Endothelial cell (in vitro differentiated cells): ENCODE measurements at places on chromosomes 12 and 14.

DNA sequence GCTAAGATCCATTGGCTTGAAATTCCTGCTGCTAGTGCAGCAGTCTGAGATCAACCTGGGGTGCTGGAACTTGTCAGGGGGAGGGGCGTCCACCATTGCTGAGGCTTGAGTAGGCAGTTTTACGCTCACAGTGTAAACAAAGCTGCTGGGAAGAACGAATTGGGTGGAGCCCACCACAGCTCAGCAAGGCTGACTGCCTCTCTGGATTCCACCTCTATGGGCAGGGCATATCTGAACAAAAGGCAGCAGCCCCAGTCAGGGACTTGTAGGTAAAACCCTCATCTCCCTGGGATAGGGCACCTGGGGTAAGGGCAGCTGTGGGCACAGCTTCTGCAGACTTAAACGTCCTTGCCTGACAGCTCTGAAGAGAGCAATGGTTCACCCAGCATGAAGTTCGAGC, 191.7 kb downstream of the ALG10B start:
- DNase-seq, result no peak

DNA sequence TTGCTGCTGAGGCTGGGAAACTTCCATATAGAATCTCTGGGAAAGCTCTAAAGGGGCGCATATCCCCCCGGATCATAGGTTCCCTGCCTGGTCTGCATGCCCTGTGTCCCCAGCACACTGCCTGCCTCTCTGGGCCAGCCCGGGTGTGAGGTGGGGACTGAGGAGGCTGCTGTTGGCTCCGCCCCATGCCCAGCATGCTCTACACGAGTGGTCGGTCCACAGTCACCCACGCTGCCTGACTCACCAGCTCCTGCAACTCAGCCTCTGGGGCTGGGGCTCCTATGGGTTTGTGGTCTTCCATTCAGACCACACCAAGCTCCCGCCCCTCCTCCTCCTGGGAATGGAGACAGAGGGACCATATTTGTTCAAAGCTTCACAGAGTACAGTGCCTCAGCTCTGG, 88.5 kb upstream of the ANO2 start:
- no peak for DNase-seq

- DNase-seq, result peak; percentile 40
Observed at GRCh38 chr12:47651368-47652254, 54.2 kb downstream of the RPAP3 start.

DNA sequence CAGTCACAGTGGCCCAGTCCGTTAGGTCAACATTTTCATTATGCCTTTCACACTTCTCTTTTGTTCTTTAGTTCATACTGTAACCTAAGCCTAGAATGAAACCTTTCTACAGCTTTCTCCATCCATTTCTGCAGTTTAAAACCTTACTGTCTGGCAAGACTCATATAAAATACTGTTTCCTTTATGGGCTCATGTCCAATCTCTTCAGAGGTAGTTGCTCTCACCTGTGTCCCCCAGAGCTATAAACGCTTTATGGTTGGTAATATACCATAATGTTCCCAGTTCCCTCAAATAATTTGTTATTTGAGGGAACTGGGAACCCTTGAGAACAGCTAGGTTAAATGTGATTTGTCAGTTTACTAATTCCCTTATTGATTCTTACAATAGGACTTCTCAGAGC, 83.0 kb downstream of the SRGAP1 start:
- no peak for DNase-seq

DNA sequence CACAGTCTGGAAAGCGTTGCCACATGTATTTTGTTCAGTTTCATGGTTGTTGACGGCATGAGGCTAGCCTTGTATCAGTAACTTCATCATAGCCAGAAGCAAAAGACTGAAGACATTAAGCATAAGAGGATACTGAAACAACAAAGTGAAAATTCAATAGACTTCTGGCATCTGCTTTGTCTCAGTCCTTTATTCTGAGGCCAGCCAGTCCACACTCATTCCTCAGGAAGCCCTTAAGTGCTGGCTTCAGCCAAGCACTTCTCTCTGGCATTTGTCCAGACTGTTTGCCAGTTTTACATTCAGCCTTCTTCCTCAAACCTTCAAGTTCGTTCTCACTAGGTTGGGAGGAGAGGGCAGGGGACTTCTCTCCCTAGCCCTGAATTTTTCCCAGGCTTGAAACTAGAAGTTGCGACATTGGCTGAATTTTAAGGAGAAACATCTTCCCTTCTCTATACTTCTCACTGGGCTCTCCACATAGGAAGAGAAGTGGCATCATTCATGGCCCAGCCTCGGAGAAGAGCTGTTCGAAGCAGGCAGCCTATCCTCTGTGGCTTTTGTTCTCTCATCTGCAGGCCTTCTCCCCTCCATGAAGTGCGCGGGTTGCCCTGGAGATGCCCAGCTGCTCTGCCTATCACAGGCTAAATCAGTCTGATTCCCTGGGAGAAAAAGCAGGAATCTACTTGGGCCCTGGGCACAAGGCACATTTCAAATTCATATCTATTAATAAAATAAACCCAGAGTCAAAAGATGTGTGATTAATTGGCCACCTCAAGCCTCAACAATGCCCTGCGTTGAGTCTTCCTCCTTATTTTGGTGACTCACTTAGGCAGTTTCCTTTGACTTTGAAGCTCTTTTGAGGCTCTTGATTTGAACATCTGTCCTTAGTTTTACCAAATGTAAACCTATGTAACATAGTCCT, 130.9 kb upstream of the PLEKHA5 start:
- DNase-seq, result no peak

GRCh38 chr14:95601650-95602049, 66.8 kb downstream of the GLRX5 start:
- DNase-seq, result no peak

DNA sequence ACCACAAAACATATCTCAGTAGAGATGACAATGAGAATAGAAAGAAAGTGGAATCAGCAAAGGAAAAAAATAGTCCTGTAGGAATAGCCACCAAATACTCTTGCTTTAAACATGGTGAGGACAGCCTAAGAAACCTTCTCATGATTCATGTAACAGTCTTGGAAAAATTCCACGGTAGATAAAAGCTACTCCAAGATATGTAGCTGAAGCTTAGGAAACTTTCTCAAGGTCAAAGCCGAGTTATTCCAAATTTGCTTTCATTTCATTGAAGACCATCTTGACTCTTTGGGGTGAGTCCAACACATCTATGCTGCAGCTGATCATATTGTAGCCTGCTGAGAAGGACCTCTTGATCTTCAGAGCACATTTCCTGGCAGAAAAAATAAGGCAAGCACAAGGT, 157.6 kb downstream of the PAH start:
- no peak for DNase-seq

DNA sequence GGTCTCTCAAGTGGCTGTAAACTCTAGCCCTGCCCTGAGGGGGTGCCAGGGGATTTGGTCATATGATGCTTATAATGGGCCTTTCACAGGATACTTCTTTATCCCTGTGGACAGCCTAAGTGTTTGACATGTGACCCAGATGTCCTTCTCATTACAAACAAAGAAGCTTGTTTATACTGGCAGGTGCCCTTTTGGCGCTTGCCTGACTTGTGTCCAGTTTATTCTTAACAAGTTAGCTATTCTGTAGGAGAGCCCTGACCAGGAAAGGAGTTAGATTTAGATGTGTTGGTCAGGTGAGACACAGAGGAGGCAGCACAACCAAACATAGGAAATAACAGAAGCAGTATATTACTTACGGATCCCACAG, 51.9 kb downstream of the CCDC91 start:
- DNase-seq, result no peak

DNA sequence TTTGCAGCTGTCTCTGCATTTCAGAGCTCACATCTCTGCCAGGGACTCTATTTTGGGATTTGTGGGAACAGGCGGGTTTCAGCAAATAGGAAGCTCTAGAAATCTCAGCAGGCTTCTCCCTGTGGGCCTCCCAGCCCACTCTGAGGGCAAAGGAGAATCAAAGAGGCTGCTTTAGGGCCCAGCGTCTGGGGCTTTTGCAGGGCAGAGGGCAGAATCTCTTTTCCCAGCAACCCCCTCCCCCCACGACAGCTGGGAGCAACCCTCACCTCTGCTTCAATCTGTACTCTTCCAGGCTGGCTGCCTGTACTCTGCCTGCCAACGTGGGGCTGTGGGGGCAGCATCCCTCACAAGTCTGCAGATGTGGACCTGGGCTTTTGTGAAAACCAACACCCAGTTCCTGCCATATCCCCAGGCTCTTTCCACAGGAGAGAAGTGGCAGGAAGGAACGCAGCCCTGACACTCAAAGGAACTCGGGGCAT, 529.6 kb upstream of the TBX3 start:
- DNase-seq, result peak; percentile 27

GRCh38 chr14:93879362-93879983, 47.7 kb upstream of the FAM181A start:
- DNase-seq, result no peak

DNA sequence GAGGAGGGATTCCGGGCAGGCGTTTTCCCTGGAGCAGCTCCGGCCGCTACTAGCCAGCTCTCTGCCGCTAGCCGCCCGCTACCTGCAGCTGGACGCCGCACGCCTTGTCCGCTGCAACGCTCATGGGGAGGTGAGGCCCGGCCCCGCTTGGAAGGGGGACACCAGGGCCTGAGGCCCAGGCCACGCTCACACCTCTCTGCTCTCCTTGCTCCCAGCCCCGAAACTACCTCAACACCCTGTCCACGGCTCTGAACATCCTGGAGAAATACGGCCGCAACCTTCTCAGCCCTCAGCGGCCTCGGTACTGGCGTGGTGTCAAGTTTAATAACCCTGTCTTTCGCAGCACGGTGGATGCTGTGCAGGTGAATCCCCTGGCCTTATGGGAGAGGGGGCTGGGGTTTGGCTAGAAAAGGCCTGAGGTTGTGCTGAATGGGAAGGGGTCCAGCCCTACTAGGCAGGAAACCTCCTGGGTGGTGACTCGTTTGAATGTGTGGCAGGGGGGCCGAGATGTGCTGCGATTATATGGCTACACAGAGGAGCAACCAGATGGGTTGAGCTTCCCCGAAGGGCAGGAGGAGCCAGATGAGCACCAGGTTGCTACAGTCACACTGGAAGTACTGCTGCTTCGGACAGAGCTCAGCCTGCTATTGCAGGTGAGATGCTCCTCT, 597 bp downstream of the RNF31 start:
- DNase-seq, result no peak

GRCh38 chr14:39264057-39264456, 30.3 kb downstream of the MIA2 start:
- no peak for DNase-seq

- no peak for DNase-seq
Observed at GRCh38 chr12:4441355-4442335, 4.0 kb downstream of the FGF6 start.

GRCh38 chr14:53391631-53392285, 238.6 kb upstream of the DDHD1 start:
- no peak for DNase-seq

- DNase-seq, result no peak
Observed at GRCh38 chr12:7073946-7074345, 13.4 kb downstream of the C1S start.

DNA sequence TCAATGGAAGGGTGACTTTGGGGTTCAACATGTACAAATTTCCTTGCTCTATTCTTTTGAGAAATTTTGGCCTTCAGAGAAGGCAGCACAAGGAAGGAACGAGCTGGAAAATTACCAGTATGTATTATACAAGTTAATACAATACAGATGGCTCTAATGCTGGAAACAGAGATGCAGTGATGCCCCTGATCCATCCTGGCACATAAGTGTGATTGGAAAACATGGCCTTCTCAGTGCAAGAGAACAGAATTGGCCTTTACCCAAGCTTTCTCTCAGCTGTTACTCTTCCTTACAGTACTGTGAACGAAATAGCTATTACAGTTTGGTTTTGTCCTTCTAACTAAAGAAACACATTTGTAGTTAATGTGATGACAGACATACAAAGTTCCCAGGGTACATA, 102.5 kb upstream of the GPHB5 start:
- DNase-seq, result no peak

DNA sequence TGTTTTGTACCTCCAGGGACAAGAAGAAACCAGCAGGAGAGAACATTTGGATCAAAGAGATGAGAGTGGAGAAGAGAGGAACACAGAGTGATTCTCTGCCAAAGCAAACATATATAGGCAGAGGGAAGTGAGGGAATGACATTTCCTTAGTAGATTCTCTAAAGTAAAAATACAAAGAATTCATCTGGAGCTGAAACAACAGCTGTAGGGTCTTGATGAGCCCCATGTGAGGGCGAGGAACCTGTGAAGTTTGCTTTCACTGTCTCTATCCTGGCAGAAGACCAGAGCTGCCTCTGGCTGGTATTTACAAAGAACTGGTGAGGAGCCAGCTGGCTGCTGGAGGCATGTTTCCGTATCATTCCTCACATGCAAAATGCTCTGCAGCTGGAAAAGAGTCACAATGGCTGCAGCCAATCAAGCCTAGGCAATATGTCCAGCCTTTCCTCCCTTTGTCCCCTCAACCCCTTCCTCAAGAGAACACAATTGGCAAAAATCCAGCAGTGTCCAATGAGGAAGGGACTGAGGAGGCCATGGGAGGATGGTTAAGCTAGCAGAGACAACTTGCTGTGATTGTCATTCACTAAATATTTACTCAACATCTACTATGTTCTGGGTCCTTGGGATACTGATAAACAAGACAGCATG, 122.5 kb downstream of the PHLDA1 start:
- DNase-seq, result peak; percentile 9

- DNase-seq, result no peak
Observed at GRCh38 chr12:103855036-103855712, 14.1 kb upstream of the NT5DC3 start.

GRCh38 chr14:89399594-89400068, 17.4 kb downstream of the FOXN3 start:
- DNase-seq, result peak; percentile 39

- DNase-seq, result no peak
Observed at GRCh38 chr12:8143261-8143660, 13.6 kb upstream of the ZNF705A start.

DNA sequence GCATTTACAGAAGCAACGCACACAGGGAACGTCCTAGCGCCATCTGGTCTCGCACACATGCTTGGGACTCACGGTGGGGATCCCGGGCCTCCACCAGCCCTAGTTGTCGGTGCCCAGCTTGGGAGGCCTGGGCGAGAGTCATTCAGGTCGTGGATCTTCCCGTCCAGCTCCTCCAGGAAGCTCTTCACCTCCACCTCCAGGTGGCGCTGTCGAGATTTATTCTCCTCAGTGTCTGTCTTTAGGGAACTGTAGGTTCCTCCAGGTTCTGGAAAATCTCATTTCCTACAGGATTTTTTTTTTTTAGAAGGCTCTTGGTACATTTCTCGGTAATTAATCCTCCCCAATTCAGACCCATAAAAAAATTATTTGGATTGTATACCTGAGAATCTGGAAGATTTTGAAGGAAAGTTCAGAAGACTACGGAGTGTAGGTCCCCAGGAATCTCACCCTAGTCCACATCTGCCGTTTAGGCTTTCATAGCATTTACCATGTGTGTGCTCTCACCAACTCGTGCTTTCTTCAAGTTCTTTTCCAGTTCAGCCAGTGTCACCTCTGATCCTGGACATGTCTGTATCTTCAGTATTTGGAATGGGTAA, 910.0 kb downstream of the TMEM121 start:
- DNase-seq, result no peak

- no peak for DNase-seq
Observed at GRCh38 chr12:94714378-94715114, 64.2 kb upstream of the TMCC3 start.

- no peak for DNase-seq
Observed at GRCh38 chr12:64679487-64680001, 69.2 kb downstream of the RASSF3 start.
